ENCODE measurements at places on chromosomes 5 and 9. TPM values are rescaled to one million over a fixed set of nuclear protein-coding genes. Genes with fewer than 3 reads are reported as not detected.

GFRA3 gene
- not detected for total RNA-seq

TEX48 gene
- total RNA-seq = not detected

IFNA21 gene
- total RNA-seq = not detected

POLR1E gene
- 23.8 TPM for total RNA-seq

PCDHGA7 gene
- total RNA-seq = not detected

GKAP1 gene
- total RNA-seq = 0.14 TPM

PDGFRB gene
- 16.3 TPM for total RNA-seq

NAIP gene
- total RNA-seq = not detected

CRHBP gene
- total RNA-seq = not detected

Data from Caki2 (cell line).